ENCODE measurements at places on chromosomes 1 and 21. TPM values are rescaled to one million over a fixed set of nuclear protein-coding genes. Genes with fewer than 3 reads are reported as not detected.

- no peaks in the 10 kb centered on the region for H3K27me3 ChIP-seq
- H3K36me3 ChIP-seq = no peaks in the 10 kb centered on the region
- H3K4me3 ChIP-seq = no peak overlapping the region
- no peak overlapping the region for H3K27ac ChIP-seq
- no peak for DNase-seq
- H3K4me1 ChIP-seq = no peaks in the 10 kb centered on the region
Observed at GRCh38 chr1:73310797-73311381, 887.1 kb downstream of the LRRIQ3 start.

GRCh38 chr1:20486457-20487235 lies 636 bp upstream of the CAMK2N1 start:
- peaks cover 49% of the 10 kb centered on the region for H3K27me3 ChIP-seq
- H3K27ac ChIP-seq = peak overlapping the region; percentile 29
- no peak for DNase-seq
- H3K4me1 ChIP-seq = peaks cover 42% of the 10 kb centered on the region
- H3K36me3 ChIP-seq = no peaks in the 10 kb centered on the region

- no peaks in the 10 kb centered on the region for H3K36me3 ChIP-seq
- no peak for DNase-seq
- no peak overlapping the region for H3K27ac ChIP-seq
Observed at GRCh38 chr1:227926216-227926791, 21.4 kb downstream of the WNT9A start.

DNA sequence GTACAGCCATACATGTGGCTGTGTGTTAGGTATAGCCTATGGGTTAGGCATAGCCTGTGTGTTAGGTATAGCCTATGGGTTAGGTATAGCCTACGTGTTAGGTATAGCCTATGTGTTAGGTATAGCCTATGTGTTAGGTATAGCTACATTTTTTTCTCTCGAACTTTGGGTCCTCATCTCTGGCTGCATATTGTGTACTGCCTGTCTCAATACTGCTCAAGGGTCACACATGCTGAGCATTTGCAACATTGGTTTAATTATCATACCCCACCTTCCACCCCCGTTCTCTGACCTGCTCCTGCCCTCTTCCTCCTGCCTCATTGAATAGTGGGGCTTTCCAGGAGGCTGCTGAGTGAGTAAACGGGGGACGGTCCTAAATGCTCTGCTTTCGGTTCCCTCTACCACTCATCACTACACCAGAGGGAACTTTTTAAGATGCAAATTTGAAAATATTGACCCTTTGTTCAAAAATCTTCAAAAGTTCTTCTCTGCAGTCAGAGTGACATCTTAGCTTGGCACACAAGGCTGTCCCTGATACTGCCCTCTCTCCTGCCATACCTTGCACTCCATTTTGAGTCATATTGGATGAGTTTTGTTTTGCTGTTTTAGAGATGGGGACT lies 17.8 kb downstream of the OR2B11 start:
- no peak overlapping the region for H3K4me3 ChIP-seq
- H3K27ac ChIP-seq = peak overlapping the region; percentile 61
- H3K36me3 ChIP-seq = no peaks in the 10 kb centered on the region
- H3K27me3 ChIP-seq = no peaks in the 10 kb centered on the region

GRCh38 chr1:93844262-93845045 lies 34.6 kb downstream of the DNTTIP2 start:
- H3K27ac ChIP-seq = peak overlapping the region; percentile 97
- H3K4me1 ChIP-seq = peaks cover 29% of the 10 kb centered on the region
- no peak for DNase-seq

GRCh38 chr1:204442376-204443259 lies 31.0 kb upstream of the PPP1R15B start:
- H3K4me1 ChIP-seq = peaks cover 11% of the 10 kb centered on the region
- H3K36me3 ChIP-seq = no peaks in the 10 kb centered on the region
- peak; percentile 25 for DNase-seq
- H3K4me3 ChIP-seq = no peak overlapping the region

- no peaks in the 10 kb centered on the region for H3K27me3 ChIP-seq
- H3K4me1 ChIP-seq = no peaks in the 10 kb centered on the region
- no peak overlapping the region for H3K4me3 ChIP-seq
- no peaks in the 10 kb centered on the region for H3K36me3 ChIP-seq
Observed at GRCh38 chr1:230459465-230459864, 33.3 kb upstream of the PGBD5 start.

DNA sequence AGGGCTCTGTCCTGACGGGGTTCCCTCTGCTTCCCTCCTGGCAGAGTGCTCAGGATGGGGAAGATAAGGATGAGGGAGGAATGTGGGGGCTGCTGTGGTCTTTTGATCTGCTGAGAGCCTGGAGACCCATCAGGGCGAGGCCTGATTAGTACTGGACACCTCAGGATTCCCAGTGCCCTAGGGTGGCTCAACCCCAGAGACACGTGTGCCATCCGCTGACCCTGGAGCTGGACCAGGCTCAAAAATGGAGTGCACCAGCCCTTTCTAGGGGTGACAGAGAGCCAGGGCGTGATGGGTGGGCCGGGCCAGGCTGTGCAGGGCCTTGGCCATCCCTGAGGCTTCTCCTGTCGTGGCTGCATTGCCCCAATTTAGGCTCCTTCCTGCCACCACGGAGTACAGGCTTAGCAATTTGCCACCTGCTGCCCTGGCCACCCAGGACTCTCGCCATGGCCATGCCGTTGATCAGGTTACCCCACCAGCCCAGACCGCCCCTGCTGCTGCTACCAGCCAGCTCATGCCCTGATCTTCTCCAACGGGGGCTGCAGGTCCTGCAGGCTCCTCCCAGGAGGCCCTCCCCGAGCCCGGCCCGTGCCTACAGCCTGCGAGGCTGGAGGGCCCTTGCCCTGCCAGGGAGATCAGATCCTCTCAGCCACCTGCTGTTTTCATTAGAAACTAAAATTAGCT lies 9.5 kb downstream of the WNT4 start:
- H3K36me3 ChIP-seq = no peaks in the 10 kb centered on the region
- H3K27me3 ChIP-seq = peaks cover 24% of the 10 kb centered on the region
- H3K4me3 ChIP-seq = no peak overlapping the region
- H3K27ac ChIP-seq = no peak overlapping the region
- no peaks in the 10 kb centered on the region for H3K4me1 ChIP-seq
- no peak for DNase-seq

GRCh38 chr1:223001653-223002634 lies 141.1 kb downstream of the TLR5 start:
- H3K27me3 ChIP-seq = no peaks in the 10 kb centered on the region
- DNase-seq = no peak
- peaks cover 21% of the 10 kb centered on the region for H3K36me3 ChIP-seq
- no peaks in the 10 kb centered on the region for H3K4me1 ChIP-seq
- H3K4me3 ChIP-seq = no peak overlapping the region

DNA sequence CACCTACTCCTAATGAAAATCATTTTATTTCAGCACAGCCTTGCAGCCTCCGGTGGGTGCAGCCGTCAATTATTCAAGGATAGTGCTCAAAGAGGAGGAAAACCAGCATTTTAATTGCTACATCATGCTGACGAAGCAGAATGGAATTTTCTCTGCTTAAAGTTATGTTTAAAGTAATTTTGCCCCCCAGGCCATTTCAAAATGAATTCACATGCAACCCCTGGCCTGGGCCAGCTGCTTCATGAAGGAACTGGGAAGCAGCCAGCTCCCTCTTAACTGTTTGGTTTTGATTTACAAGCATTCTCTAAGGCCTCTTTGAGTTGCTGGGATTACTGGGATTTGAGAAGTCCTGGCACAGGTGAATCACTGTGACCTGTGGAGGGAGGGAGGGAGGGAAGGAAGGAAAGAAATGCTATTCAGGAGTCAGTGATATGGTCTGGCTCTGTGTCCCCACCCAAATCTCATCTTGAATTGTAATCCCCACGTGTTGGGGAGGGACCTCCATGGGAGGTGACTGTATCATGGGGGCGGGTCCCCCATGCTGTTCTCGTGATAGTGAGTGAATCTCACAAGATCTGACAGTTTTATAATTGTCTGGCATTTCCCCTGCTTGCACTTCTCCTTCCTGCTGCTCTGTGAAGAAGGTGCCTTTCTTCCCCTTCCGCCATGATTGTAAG lies 66.0 kb downstream of the PGBD5 start:
- no peaks in the 10 kb centered on the region for H3K27me3 ChIP-seq
- H3K4me1 ChIP-seq = no peaks in the 10 kb centered on the region
- DNase-seq = no peak
- H3K36me3 ChIP-seq = no peaks in the 10 kb centered on the region
- no peak overlapping the region for H3K4me3 ChIP-seq

- H3K4me3 ChIP-seq = no peak overlapping the region
- H3K27me3 ChIP-seq = no peaks in the 10 kb centered on the region
- H3K4me1 ChIP-seq = peaks cover 29% of the 10 kb centered on the region
- no peak for DNase-seq
- peak overlapping the region; percentile 29 for H3K27ac ChIP-seq
Observed at GRCh38 chr1:110098222-110099026, 13.8 kb upstream of the UBL4B start.

- H3K27ac ChIP-seq = no peak overlapping the region
- no peak for DNase-seq
- peaks cover 2% of the 10 kb centered on the region for H3K36me3 ChIP-seq
- H3K4me3 ChIP-seq = no peak overlapping the region
Observed at GRCh38 chr1:108785880-108786279, 39.4 kb downstream of the STXBP3 start.

GRCh38 chr1:41813755-41814745 lies 104.7 kb downstream of the HIVEP3 start:
- DNase-seq = no peak
- no peaks in the 10 kb centered on the region for H3K36me3 ChIP-seq
- no peaks in the 10 kb centered on the region for H3K27me3 ChIP-seq
- H3K4me3 ChIP-seq = no peak overlapping the region
- peaks cover 35% of the 10 kb centered on the region for H3K4me1 ChIP-seq

- no peak for DNase-seq
- peaks cover 36% of the 10 kb centered on the region for H3K4me1 ChIP-seq
- peak overlapping the region; percentile 64 for H3K4me3 ChIP-seq
Observed at GRCh38 chr1:6448749-6449631, 17.0 kb downstream of the TNFRSF25 start.

DNA sequence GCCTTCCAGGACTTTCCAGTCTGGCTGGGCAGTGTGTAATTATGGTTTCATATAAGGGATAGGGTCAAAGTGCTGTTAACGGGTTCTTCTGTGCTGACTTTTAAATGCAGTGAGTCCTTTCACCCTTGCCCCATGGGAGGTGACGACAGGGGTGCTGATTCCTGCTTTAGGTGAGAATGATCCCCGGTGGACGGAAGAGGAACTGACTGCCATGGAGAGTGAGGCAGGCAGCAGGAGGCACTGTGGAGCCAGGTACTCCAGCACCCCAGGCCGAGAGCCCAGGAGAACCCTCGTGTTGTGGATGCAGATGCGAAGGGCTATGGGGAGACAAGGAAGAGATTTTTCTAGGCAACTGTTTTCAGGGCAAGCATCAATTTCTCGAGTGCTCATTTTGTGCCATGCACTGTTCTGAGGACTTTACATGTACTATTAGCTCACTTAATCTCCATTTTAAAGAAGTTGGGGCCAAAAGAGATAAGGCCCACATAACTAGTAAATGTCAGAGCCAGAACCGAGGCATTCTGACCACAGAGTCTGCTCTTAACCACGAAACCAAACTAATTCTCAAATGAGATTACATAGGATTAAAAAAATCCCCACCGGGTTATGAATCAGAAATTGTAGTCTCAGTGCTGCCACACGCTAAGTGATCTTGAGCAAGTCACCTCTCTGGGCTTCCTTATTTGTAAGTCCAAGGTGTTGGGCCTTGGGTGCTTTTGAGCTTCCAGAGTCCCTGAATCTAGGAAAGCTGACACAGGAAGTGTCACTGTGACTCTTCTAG lies 28.2 kb downstream of the STPG1 start:
- no peaks in the 10 kb centered on the region for H3K27me3 ChIP-seq
- H3K4me3 ChIP-seq = no peak overlapping the region
- H3K4me1 ChIP-seq = no peaks in the 10 kb centered on the region
- H3K36me3 ChIP-seq = no peaks in the 10 kb centered on the region
- DNase-seq = no peak

GRCh38 chr1:206012086-206012859 lies 9.1 kb upstream of the RAB7B start:
- H3K4me3 ChIP-seq = no peak overlapping the region
- H3K36me3 ChIP-seq = no peaks in the 10 kb centered on the region
- H3K27ac ChIP-seq = peak overlapping the region; percentile 74
- H3K27me3 ChIP-seq = no peaks in the 10 kb centered on the region
- H3K4me1 ChIP-seq = no peaks in the 10 kb centered on the region
- peak; percentile 92 for DNase-seq

GRCh38 chr1:28078680-28079626 lies 9.5 kb downstream of the EYA3 start:
- DNase-seq = no peak
- H3K27me3 ChIP-seq = no peaks in the 10 kb centered on the region
- H3K4me1 ChIP-seq = peaks cover 16% of the 10 kb centered on the region
- H3K4me3 ChIP-seq = no peak overlapping the region
- H3K27ac ChIP-seq = no peak overlapping the region

SLC30A2 gene
- not detected for total RNA-seq

TNFRSF9 gene
- total RNA-seq = 2.8 TPM

HMCN1 gene
- total RNA-seq = 21.2 TPM

LCE3B gene
- not detected for total RNA-seq
